ENCODE measurements at places on chromosomes 4 and X.

- DNase-seq = no peak
Observed at GRCh38 chr4:173528378-173529321, 1.4 kb downstream of the HAND2 start.

- DNase-seq = no peak
Observed at GRCh38 chr4:77220828-77221613, 64.0 kb downstream of the CCNG2 start.

DNA sequence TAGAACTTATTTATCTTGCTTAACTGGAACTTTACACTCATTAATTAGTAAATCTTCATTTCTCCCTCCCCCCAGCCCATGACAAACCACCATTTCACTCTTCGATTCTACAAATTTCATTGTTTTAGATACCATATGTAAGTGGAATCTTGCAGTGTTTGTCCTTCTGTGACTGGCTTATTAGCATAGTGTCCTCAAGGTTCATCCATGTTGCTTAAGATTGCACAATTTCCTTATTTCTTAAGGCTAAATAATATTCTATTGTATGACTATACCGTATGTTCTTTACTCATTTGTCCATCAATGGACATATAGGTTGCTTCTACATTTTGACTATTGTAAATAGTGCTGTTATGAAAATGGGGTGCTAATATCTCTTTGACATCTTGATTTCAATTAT lies 24.5 kb upstream of the RNF212 start:
- DNase-seq = no peak

DNA sequence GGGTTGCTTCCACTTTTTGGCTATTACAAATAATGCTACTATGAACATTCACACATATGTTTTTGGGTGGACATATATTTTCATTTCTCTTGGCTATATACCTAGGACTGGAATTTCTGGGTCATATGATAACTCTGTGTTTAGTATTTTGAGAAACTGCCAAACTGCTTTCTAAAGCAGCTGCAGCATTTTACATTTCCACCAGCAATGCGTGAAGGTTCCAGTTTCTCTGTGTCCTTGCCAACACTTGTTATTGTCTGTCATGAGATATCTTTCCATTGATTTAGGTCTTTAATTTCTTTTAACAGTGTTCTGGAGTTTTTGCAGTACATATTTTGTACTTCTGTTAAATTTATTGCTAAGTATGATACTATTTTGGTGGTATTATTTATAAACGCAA lies 48.3 kb downstream of the CLCN5 start:
- DNase-seq = no peak

DNA sequence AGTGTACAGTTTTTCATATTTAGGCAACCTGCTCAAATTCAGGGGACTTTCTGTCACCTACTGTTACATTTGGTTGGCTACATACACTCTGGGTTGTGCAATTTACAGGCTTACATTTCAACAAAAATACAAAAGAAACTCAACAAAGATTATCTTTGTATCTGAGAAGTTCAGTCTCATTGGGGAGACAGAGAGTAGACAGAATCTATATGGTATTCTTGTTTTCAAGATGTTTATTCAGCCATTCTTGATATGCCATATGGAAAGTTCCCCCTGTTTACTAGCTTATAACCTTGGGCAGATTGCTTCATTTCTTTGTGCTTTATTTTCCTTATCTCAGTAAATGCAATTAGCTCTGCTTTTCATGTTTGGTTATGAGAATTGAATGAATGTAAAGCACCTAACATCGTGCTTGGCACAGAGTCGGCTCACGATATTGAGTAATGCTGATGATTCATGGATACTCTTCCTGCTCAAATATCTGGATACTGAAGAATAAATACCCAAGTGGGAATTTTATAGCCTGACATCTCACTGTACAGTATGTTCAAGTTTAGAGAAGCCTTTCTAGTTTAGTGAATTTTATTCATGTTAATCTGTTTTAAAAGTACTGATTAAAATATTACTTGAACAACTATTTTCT lies 96.5 kb upstream of the PACRGL start:
- no peak for DNase-seq

Data from activated CD8-positive, alpha-beta memory T cell treated with anti-CD3 and anti-CD28 coated beads, Interleukin-2, amount 50 U/mL, for 4 hours (primary cell).